ENCODE measurements at places on chromosomes 13 and 19.

GRCh38 chr13:45943120-45943519, 91.6 kb upstream of the SIAH3 start:
- no peak for ATAC-seq

DNA sequence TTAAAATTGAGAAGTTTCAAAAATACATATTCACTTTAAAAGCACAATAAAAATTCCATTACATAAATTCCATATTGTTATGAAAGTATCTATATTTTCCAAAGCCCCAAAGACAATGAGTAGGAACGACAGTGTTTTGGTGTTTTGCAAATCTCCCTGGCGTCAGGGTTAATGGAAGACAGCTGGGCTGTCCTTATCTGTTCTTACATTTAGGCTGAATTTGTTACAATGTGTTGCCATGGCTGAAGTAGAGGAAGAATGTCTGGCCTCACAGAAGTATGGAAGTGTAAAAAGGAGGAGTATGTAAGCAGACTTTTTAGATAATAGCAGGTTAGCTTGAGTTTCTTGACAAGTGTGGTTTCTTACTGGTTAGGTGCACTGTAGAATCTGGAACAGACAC, 124.4 kb upstream of the SPATA13 start:
- no peak for ATAC-seq

DNA sequence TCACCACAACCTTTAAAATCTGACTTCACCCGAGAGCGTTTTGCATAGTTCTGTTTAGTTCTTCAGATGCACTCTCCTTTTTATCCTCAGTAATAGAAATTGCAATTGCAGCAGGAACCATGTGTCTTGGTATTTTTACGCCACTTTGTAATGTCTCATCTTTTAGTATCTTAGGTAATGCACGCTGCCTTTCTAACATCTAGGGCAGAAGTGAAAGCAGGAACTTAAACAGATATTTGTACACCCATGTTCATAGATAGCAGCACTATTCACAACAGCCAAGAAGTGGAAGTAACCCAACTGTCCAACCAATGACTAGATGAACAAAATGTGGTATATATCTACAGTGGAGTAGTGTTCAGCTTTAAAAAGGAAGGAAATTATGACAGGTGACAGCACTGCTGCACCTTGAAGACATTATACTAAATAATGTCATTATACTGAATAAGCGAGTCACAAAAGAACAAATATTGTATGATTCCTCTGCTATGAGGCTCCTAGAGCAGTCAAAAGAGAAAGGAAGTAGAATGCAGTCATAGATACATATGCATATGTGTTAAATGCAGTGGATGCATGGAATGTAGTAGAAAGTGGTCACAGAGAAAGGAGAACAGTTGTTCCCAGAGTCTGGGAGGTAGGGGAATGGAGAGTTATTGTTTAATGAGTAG, 105.9 kb upstream of the GJB6 start:
- no peak for ATAC-seq

DNA sequence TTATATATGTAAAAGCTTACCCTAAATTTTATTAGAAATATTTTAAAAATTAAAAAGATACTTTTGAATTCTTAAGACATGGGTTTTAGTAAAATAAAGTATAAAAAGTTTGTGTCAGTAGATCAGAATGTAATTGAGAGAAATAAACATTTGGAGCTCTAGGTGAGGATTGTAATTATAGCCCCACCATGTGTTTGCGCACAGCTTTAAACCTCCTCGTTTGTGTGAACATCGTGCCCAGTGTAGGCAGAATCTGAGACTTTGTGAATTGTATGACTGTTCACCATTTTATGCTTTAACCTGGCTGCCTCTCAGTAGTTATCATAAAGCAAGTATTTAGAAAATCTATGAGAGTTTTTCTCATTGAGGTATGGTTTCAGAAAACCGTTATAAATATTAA, 29.1 kb downstream of the CUL4A start:
- no peak for ATAC-seq

GRCh38 chr19:13094771-13095392, 7.8 kb downstream of the LYL1 start:
- ATAC-seq: no peak

- ATAC-seq: no peak
Measured at GRCh38 chr13:77545626-77546412, 10.3 kb downstream of the SCEL start.

GRCh38 chr13:111385183-111385857, 64.9 kb downstream of the TEX29 start:
- ATAC-seq: no peak

DNA sequence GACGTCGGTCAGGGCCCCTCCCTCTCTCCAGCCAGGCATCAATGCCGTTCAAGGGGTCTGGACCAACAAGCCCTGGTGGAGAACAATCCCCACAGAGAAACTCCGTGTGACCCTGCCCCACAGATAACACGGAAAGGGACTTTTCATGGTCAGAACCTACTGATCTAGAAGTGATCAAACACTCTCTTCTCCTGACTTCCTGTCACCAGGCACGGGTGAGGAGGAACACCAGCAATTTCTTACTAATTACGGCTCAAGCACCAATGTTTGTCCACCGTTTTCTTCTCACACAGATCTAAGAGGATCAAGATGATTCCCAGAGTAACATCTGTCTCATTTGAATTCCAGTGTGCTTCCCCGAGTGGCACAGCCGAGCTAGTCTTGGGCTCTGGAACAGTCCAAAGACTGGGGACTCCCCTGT, 11.8 kb downstream of the RASA3 start:
- ATAC-seq: no peak

- ATAC-seq: peak; percentile 87
Measured at GRCh38 chr13:110593430-110594130, 21.8 kb upstream of the NAXD start.

GRCh38 chr13:111421216-111421615, 100.8 kb downstream of the TEX29 start:
- ATAC-seq: no peak

GRCh38 chr19:38277549-38277948, 13.2 kb downstream of the SPINT2 start:
- peak; percentile 26 for ATAC-seq

GRCh38 chr19:32924200-32924599, 47.6 kb downstream of the CEP89 start:
- ATAC-seq: no peak

- no peak for ATAC-seq
Measured at GRCh38 chr13:37194428-37194861, 89.0 kb upstream of the CSNK1A1L start.

DNA sequence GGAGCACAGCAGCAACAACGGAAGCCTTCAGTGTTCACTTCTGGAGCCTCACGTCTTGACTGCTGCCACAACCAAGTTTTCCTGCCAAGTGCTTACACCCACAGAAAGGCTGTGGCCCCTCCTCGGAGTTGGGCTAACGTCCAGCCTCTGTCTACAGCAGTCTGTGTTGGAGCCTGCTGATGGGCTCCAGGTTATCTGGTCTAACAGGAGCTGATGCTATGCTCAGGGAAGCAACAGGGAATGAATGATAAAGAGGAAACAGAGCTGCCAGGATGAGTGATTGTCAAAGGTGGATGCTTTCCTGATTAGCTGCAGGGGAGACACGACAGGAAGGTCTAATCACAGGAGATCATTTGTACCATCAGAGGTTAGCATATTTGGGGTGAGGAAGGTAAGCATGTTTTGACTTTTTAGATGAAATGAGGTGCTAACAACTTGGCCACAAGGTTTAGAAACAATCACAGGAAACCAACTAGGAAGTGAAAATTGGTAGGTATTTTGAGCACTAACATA, 53.8 kb upstream of the RCBTB2 start:
- peak; percentile 44 for ATAC-seq

Measured in gastroesophageal sphincter (tissue), 4 donors.